NCI-H526 treated with DMSO at 0.1 percent for 48 hours (cell line): ENCODE measurements at places on chromosomes 5 and 9.

- DNase-seq, result no peak
Measured at GRCh38 chr9:100160021-100160420, 61.0 kb downstream of the INVS start.

- DNase-seq, result peak; percentile 7
Measured at GRCh38 chr9:114653556-114654159, 3.9 kb downstream of the TEX53 start.

DNA sequence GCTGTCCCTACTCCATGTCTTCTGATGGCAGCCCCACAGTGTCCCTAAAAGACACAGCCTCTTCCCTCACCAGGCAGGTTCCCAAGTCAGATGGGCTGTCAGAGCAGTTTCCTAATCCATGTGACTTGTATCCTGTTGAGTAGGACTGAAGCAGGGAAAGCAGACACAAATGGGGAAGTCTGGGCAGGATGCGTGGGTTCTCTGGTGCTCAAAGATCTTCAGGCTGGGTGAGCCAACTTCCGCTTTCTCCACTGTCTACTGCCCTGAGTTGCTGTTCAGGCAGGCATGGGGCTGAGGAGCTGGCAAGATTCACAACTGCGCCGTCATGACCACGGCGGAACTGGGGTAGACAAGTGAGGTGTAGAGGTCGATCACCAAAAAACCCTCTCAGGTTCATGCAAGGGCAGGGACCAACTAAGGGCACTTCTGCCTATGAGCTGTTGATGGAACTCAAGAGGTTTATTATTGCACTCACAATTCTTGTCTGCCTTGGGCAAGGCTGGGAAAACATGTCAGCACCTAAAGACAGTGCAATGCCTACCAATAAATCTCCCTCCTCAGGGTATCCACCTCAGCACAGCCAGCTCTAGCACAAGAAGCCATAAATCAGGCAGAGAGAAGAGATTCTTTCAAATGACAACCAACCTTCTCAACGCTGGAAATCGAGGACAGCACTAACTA, 83.4 kb downstream of the RAPGEF1 start:
- DNase-seq, result no peak

GRCh38 chr9:127473501-127473900, 22.2 kb downstream of the LRSAM1 start:
- DNase-seq, result no peak

DNA sequence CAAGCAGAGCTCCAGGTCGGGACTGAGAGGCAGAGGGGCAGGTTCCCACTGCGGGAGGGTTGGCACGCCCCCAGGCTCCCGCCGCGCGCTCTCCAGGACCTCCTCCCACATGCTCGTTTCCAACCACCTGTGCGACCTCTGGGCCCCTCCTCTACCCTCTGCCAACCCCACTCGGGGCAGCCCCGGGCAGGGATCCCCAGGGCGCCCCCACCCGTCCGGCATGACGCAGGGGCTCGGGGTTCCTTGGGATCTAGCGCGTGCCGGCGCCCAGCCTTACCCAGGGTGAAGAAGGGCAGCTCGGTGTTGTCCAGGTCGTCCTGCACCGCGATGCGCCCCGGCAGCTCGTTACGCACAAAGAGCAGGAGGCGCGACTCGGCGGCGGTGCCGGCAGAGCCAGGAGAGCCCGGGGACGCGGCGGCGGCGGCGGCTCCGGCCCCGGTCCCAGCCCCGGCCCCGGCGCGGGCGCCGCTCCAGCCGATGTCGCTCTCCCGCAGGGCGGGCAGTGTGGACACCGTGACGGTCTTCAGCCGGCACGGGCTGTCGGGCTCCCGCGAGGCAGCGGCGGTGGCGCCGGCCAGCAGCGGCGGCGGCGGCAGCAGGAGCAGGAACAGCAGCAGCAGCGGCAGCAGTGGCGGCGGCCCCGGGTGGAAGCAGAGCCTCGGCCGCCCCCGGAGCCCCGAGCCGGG, 494 bp downstream of the ASTN2 start:
- DNase-seq, result peak; percentile 48

DNA sequence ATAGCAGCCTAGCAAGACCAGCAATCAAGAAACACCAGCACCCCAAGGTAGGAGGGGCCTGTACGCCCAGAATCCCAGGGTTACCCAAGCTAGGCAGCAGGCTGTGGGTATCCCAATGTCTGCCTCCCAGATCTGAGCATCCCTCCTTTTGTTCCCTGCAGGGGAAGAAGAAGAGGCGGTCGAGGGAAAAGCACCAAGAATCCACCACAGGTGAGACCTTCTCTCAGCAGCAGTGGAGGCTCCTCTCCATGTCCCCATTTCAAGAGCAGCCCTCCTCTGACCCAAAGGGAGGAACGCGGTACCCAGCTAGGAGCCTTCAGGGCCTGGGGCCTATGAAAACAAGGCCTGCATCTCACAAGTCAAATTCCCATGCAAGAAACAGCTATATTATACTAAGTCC, 28.9 kb downstream of the TCF7 start:
- no peak for DNase-seq
